ENCODE measurements at places on chromosomes 3 and 15. TPM values are rescaled to one million over a fixed set of nuclear protein-coding genes. Genes with fewer than 3 reads are reported as not detected.
A peak's percentile ranks its signal among the peaks of the same experiment; 100 is the strongest.

DNA sequence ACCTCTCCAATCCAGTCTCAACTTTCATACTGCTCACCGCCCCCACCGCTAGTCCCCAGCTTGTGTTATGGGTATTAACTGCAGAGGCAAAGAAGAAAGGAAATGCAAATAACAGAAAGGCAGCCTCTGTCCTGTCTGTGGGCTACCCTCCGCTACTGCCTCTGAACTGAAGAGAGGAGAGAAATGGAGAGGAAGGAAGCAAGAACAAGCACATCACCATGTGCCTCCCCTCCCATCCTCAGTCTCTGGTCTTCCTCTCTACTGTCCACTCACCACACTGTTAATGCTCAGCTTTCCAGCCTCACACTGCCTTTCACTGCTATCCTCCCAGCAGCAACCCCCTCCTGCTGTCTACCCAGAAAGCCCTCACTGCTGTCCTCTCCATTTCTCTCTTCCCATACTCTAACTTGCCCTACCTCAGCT lies 139.0 kb upstream of the SLC2A2 start:
- no peak for DNase-seq

- no peak for DNase-seq
Measured at GRCh38 chr3:120332646-120333045, 16.5 kb downstream of the LRRC58 start.

- DNase-seq: no peak
Measured at GRCh38 chr15:62799037-62799436, 243.5 kb upstream of the TPM1 start.

DNA sequence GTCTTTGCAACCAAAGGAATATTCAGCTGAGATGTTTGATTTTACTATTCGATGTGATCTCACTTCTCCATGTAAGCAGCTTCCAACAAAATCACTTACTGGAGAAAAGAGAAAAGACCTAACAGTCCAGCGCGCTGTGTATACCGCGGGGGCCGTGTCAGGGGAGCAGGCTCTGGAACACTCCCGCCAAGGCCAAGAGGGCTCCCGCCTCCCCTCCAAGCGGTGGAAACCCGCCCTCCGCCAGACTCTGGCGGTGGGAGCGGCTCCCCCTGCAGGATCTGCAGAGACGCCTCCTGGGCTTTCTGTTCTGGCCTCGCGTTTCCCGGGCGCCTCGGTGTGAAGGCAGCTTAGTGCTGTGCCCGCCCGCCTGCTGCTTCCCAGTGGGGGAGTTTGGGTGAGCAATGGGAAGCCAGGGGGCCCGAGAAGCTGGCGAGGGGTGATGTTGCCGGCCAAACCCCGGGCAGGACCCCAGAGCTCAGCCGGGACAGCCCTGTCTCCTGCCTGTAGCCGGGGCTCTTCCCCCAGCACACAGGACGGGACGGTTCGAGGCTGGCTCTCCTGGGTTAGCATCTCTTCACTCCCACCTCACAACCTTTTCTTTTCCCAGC lies 36.3 kb downstream of the CHST14 start:
- peak; percentile 22 for DNase-seq

DNA sequence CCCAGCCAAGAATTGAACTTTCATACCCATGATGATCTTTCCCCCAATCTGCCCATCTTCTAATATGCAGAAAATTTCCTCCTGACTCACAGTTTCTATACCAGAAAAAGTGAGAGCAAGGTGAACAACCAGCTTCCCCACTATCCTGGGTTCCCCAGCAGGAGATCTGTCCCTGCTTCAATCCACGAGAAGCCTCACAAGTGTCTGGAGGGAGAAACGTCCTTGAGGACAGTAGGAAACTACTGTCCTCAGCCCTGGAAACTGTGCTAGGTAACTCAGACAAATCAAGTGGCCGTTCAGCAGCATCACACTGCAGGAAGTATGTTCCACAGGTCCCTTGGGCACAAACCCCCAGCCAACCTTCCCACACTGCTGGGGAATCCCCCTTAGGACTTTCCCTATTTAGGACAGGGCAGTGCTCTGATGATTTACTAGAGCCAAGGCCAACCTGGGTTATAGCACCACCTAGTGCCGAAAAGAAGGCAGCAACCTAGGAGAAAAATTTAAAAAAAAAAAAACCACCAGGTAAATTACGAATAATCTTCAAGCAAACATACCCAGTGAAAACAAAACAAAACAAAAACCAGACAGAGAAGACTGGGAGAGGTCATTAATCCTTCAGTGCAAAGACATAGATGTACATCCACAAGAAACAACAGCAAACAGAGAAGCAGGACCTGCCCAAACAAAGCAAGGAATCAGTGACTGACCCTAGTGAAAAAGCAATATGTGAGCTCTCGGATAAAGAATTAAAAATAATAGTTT lies 36.0 kb downstream of the MORC1 start:
- no peak for DNase-seq

SYNM gene
- 6.6 TPM for total RNA-seq

DNA sequence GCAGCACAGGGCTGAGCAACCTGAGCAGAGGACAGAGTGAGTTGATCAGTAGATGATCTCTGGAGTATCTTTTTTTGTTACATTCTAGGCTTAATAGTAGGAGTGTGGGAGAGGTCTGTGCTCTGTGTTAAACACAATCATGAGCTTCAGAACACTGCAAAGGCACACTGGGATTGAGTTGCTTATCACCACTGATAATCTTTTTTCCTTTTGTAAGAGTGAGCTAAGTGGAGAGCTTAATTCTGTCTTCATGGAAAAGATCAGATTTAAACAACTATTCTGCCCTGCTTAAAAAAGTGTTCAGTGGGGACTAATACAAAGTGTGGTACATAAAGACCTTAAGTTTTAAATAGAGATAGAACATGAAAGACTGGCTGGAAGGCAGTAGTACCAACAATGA lies 1.1 kb downstream of the OR4F6 start:
- DNase-seq: no peak

GRCh38 chr3:171620825-171621434 lies 160.7 kb upstream of the TNIK start:
- no peak for DNase-seq

GRCh38 chr3:197082871-197083270 lies 53.3 kb upstream of the MELTF start:
- no peak for DNase-seq

DNA sequence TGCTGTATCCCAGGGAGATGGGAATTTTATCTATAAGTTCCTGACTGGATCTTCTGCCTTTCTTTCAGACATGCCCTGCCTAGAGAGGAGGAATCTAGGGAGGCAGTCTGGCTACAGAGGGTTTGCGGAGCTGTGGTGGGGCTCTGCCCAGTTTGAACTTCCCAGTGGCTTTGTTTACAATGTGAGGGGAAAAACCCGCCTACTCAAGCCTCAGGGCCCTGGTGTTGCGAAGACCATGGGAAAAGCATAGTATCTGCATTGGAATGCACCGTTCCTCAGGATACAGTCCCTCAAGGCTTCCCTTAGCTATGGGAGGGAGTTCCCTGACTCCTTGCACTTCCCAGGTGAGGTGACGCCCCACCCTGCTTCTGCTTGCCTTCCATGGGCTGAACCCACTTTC lies 168.7 kb downstream of the TMEM108 start:
- DNase-seq: no peak

DNA sequence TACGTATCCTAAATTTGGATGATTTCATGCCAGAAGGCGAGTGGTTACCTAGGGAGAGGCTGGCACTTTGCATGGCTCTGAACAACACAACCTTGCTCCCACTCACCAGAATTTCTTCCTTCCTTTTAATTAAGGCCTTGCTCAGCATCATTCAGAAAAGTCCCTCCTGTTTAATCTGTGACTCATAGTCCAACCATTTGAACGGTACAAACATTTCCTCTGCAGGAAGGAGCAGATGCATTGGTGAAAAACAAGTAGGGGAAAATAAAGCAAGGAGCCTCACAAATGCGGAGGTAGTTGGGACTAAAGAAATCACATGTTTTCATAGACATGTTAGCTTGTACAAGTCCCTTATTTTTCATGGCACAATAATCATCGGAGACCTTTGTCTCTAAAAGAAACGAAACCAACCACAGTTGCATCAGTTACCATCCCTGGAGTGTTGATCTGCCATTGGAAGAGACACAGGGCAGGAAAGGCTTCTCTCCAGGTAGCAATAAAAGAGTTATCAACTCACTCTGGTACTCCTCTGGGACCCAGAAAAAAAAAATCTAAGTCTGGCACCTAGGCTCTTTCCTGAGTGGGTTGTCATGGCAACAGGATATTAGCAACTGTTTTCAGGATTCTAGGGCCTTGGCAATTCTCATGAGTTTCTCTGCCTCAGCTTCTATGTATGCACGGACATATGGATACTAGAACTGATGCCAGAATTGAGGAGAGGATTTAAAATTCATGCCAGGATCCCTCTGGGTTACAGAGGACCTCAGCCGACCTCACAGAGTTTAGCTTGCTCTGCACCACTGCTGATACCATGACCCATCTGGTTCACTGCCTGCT lies 255.4 kb upstream of the ARPP21 start:
- DNase-seq: peak; percentile 36

DNA sequence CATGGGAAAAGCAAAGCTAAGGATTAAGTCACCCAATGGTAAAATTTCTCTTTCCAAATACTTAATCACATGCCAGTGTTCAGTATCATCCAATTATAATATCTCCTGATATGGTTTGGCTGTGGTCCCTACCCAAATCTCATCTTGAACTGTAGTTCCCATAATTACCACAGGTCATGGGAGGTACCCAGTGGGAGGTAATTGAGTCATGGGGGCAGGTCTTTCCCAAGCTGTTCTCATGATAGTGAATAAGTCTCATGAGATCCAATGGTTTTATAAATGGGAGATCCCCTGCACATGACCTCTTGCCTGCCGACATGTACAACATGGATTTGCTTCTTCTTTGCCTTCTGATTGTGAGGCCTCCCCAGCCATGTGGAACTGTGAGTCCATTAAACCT lies 26.1 kb upstream of the NMB start:
- DNase-seq: no peak

GRCh38 chr3:194095464-194095863 lies 40.5 kb upstream of the HES1 start:
- DNase-seq: no peak

- DNase-seq: no peak
Measured at GRCh38 chr3:68631850-68632545, 300.3 kb downstream of the TAFA4 start.

DNA sequence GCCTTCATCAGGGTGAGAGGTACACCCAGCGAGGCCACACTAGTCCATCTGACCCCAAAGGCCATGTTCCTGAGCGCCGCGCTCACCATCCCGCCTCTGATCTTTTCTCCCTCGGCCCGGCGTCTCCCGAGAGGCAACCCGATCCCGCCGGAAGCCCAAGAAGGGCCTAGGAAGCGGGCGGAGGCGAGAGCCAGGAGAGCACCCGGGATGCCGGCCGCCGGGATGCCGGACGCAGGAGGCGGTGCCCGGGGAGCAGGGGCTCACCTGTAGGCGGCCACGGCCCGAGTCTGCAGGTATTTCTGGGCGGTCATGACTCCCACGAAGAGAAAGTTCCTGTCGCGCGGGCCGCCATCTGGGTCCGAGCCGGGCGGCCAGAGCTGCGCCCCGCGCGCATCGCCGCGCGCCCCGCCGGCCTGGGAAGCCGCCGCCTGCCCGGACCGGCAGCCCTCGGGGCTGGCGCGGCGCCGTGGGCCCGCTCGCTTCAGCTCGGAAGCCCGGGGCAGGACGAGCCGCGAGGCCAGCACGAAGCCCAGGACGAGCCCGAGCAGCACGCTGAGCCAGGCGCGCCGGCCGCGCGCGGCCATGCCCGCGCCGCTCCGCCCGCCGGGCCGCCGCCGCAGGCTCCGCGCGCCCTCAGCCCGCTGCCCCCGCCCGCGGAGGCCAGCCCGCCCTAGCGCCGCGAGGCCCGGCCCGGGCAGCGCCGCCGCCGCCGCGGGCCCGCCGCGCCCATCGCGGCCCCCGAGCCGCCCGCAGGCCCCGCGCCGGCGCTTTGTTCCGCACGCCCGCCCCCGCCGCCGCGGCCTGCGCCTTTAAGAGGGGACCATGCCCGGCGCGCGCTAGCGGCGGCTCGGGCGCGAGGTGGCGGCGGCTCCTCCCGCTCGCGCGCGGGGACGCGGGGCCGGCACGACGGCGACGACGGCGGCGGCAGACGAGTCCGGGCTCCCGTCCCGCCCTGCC lies 697 bp downstream of the CHSY1 start:
- DNase-seq: no peak

LRTM1 gene
- not detected for total RNA-seq

DNA sequence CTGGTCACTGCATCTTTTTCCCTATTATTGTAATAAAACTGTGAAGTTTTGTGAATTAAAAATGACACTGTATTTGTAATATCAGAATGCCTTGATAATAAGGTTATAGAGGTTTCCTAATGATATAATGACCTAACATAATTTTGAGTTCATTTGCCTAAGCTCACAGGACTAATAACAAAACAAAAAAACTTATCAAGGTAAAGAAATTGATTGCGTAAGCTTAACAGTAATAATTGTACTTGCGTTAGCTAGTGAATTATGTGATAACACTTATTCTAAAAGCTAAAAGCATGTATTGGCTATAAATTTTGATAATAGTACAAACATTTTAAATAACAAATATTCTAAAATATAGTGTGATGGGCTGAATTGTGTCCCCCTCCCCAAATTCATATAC lies 112.6 kb downstream of the LEKR1 start:
- DNase-seq: no peak

DNA sequence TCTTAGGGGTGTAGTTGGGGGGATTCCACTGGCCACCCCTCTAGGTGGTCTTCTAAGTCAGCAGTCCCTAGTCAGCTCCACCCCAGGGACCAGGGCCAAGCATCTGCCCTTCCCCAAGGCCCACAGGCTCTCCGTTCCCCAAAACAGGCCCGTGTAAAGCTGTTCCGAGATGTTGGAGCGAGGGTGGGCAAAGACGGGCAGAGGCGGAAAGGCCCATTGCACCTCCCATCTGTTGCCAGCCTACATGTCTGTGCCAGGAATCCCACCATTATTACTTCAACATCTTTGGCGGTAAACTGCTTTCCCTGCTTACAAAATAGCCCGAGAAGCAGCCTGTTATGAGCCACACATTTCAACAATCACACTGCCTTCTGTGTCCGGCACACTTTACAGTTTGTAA lies 1.9 kb upstream of the ATP2B2 start:
- no peak for DNase-seq

GRCh38 chr3:139265131-139266016 lies 78.4 kb upstream of the MRPS22 start:
- no peak for DNase-seq

DNA sequence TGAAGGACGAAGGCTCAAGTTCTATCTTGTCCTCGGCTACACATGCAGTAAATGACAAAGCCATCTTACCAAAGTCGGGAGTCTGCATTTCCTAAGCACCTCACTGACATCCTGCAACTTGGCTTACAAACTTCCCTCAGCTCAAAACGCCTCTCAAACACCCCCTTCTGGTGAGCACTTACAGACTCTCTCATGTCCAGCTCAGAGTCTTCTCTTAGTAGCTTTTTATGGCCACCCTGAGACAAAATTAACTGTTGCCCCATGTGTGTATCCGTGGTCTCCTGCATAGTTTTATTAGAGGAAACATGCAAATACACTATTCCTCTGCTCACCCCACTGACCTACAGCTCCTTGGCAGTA lies 819.7 kb downstream of the FHIT start:
- DNase-seq: no peak

GNB4 gene
- 177 TPM for total RNA-seq

C3orf20 gene
- total RNA-seq: 0.16 TPM

ZNF860 gene
- 2.8 TPM for total RNA-seq

ZNF502 gene
- 15.0 TPM for total RNA-seq

- no peak for DNase-seq
Measured at GRCh38 chr3:157188391-157188790, 28.4 kb upstream of the CCNL1 start.

Measured in occipital lobe (tissue), 3 donors.